Frontal cortex (tissue), 4 donors: ENCODE measurements at places on chromosomes 16 and 17.

- DNase-seq: no peak
Observed at GRCh38 chr16:87131996-87132345, 185.2 kb downstream of the C16orf95 start.

GRCh38 chr17:19720210-19720475 is 3.8 kb upstream of the SLC47A2 start:
- DNase-seq: no peak

DNA sequence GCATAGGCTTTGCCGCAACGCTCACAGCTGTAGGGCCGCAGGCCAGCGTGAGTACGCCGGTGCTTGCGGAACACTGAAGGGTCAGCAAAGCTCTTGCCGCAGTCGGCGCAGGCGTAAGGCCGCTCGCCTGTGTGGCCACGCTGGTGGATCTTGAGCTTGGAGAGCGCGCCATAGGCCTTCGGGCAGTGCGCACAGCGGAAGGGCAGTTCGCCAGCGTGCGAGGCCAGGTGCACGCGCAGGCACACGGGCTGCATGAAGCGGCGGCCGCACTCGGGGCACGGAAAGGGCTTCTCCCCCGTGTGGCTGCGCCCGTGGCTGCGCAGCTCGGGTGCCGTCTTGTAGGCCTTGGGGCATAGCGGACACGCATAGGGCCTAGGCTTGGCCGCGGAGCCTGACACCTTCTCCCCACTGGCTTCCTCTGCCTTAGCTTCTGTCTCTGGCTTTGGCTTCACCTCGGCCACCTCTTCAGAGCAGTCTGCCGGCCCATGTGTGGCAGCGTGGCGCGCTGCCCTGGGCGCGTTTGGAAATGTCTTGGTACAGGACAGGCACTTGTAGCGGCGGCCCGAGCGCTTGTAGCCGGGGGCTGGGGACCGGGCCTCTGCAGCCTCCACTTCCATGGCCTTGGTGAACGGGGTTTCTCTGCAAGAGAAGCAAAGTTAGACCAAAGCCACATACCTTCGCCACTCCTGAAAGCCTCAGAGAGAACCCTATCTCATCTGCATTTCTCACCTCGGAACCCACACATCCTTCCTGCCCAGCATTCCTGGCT is 10.0 kb downstream of the ZNF668 start:
- DNase-seq: no peak

DNA sequence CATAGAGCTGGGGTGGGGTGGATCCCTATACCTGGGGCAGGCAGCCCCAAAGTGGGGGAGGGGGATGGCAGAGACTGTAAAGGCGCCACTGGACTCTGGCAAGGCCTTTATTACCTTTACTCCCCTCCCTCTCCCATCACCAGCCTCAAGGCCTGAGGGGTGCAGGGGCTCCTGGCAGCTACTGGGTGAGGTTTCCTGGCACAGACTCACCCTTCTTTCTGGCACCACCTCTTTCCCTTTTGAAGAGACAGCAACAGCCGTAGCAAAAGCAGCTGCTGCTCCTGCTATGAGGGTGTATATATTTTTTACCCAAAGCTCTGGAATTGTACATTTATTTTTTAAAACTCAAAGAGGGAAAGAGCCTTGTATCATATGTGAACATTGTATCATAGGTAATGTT is 17.6 kb downstream of the RAPGEFL1 start:
- peak; percentile 14 for DNase-seq

- no peak for DNase-seq
Observed at GRCh38 chr17:27430882-27431491, 25.3 kb upstream of the KSR1 start.

DNA sequence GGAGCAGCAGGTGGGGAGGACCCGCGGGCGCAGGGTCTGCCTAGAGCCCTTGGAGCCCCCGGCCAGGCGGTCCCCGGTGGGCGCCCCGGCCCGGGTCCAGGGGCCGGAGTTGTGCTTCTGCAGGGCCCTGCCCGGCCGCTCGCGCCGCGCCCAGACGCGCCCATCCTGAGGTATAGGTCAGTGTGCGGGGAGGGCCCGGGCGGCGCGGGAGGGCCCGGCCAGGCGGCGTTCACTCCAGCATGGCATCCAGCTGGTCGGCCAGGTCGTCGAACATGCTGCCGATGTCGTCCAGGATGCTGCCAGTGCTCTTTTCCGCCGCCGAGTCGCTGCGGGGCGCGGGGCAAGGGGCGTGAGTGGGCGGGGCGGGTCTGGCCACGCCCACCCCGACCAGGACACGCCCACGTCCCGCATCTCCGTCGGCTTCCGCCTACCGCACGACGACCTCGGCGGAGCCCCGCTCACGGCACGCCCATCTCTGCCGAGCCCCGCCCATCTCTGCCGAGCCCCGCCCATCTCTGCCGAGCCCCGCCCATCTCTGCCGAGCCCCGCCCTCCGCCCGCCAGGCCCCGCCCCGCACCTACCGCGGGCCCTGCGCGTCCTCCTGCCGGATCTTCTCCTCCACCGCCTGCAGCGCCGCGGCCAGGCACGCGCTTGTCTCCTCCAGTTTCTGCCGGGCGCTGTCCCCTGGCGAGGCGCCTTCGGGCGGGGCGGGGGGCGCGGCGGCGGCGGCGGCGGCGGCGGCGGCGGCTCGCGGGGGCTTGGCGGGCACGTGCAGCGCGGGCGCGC is 17.9 kb downstream of the CASKIN1 start:
- DNase-seq: no peak

- no peak for DNase-seq
Observed at GRCh38 chr17:7769854-7770253, 52.3 kb downstream of the DNAH2 start.

GRCh38 chr16:47059991-47060390 is 83.8 kb downstream of the NETO2 start:
- no peak for DNase-seq

- no peak for DNase-seq
Observed at GRCh38 chr16:55510185-55510805, 1.4 kb downstream of the LPCAT2 start.

- no peak for DNase-seq
Observed at GRCh38 chr16:719815-720446, 1.0 kb upstream of the ANTKMT start.

- no peak for DNase-seq
Observed at GRCh38 chr17:73835605-73836004, 191.4 kb upstream of the SDK2 start.

DNA sequence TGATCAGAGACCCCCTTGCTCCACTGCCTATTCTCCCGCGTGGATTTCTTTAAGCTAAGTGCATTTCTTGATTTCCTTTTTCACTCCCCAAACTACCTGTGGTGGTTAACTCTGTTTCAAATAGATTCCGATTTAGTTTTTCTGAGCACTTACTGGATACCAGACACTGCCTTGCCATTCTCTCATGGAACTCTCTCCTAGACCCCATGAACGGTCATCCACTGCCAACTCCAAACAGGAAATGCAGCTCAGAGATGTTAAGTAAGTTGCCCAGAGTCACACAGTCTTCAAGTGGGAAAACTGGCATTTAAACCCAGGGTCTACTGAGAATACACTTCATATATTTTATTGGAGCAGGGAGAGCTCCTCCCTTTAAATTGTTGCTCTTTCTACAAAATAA is 199.4 kb downstream of the MAF start:
- no peak for DNase-seq

DNA sequence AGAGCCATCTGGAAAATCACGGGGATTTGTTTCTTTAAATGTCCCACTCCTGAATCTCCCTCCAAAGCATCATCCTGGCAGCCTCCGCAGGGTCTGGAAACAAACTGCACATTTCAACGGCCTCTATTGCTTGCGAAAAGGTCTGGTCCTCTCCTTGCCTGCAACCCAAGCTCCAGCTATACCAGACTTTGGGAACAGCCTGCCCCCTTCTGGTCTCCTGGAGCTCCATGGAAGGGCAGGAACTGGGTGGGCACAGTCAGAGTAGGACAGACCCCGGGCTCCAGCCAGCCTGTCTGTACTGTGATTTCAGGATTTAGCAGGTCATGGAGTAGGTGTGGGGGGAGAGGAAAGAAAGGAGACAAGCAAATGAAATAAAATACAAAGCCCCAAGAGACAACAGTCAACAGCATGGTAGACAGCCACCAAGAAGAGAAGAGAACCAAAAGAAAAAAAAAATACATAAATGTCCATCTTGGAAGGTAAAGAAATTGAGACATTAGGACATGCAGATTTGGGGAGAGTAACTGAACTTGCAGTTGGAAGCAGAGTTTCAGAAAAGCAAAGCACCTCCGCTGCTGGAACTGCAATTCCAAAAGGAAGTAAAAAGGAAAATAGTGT is 2.7 kb downstream of the XYLT1 start:
- peak; percentile 76 for DNase-seq

DNA sequence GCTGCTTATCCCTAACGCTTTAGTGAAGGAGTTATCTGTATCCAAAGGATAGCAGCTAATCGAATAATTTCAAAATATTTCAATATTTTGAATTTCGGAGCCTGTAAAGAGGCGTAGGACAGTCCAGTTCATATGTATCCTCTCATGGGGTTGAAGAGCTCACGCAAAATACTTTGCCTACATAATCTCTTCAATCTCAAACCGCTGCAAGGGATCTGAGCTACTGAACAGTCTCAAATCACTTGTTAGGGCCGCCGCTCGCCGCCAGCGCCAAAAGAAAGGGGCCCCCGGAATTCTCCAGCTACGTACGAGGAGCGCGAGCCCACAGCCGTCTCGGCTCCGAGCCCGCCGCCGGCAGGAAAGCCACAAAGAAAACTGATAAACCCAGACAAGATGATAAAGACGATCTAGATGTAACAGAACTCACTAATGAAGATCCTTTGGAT is 601 bp upstream of the RFWD3 start:
- DNase-seq: no peak

GRCh38 chr17:44220213-44221083 is 973 bp upstream of the UBTF start:
- DNase-seq: peak; percentile 78

- DNase-seq: no peak
Observed at GRCh38 chr16:10624527-10624926, 44.1 kb upstream of the EMP2 start.

DNA sequence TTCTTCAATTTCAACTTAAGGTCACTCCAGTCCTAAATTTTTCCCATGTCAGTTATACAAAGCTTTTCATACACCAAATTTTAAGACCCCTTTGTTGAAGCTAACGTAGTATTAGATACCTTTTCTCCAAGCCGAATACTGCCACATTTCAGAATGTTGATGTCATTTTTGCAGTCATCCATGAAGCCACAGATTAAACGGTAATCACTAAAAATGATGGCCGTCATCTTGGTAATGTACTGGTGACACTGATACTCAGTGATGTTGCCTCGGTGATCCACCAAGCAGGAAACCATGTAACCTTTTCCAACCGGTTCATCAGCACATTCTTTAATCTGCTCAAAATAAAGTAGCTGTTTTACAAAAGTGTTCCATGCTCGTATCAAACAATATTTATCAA is 82.1 kb upstream of the CLEC18B start:
- DNase-seq: no peak

DNA sequence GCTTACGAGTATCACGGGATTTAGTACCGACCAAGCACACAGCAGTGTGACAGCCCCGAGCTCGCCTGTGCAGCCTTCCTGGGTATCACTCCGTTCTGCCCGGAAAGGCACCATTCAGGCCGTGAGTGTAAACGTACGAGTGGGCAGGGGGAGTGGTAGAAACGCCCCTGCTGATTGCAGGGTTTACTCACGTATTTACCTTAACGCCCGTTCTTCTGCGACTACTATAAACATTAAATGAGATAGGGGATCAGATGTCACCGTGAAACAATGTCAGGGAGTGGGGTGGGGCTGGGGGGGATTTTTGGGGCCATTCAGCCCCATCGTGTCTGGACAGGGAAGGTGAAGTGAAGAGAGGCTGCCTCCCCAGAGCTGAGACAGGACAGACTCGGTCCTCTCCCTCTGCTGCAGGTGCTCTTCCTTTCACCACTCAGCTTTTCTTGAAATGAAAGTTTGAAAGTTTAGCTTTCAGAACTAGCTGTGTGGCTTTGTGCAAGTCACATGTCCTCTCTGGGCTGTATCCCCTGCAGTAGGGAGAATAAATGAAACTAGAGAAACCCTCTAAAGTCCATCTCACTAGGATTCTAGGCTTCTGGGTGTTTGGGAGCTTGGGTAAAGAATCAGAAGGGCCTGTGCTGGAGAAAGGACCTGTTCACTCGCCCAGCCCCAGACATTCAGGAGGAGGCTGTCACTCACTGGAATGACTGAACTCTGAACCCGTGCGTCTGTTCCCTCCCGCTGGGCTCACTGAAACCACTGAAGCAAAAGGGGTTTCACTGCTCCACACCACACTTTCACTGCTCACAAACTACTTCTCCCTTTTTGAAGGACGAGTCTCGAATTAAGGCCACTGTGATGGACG is 66.7 kb downstream of the RPA1 start:
- no peak for DNase-seq

GRCh38 chr17:83149029-83149725 is 69.8 kb downstream of the METRNL start:
- DNase-seq: no peak

DNA sequence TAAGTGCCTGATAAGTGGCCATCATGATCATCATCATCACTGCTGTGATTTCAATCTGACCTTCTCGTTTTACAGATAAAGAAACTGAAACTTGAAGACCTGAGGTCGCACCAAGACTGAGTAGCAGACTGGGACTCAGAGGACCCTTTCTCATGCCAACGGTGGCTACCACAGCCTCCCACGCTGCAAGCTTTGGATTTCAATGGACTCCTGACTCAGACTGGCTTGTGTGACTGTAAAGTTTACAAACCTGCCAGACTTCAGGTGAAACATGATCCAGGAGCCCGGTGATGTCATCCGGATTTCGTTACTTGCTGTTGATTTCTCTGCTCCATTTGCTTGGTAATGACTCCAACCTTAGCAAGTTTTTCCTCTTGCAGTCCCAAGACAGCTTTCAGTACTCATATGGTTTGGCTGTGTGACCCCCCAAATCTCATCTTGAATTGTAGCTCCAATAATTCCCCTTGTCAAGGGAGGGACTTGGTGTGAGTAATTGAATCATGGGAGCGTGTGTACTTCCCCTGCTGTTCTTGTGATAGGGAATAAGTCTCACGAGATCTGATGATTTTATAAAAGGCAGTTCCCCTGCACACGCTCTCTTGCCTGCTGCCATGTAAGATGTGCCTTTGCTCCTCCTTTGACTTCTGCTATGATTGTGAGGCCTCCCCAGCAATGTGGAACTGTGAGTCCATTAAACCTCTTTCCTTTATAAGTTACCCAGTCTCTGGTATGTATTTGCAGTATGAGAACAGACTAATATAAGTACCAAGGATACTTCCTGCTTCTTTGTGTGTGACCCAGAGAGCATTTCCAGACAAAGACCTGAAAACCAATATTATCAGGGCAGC is 26.7 kb upstream of the IRX6 start:
- DNase-seq: no peak

- no peak for DNase-seq
Observed at GRCh38 chr16:25593260-25593659, 98.5 kb upstream of the HS3ST4 start.

- DNase-seq: no peak
Observed at GRCh38 chr16:2795395-2796143, 2.7 kb upstream of the PRSS41 start.

- DNase-seq: no peak
Observed at GRCh38 chr16:8005096-8005860, 585.0 kb downstream of the TMEM114 start.

DNA sequence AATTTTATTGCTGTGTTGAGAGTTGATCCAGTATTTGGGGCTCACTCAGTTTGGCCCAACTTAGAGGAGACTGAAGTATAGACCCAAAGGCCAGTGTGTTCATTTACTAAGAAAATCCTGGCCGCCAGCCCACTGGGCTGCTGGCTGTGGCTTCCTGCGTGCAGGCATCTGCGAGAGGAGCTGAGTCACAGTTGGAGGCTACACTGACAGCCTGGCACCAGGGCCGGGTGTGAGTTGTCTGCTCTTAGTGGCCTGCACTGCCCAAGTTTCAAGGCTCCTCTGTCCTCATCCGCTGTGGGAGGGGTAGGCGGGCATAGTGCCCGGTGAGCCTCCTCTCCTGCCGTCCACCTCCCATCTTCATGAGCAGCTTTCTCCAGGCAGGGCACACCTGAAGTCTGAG is 54.2 kb downstream of the PLD6 start:
- peak; percentile 74 for DNase-seq
